ENCODE measurements at places on chromosomes 12 and 14.

DNA sequence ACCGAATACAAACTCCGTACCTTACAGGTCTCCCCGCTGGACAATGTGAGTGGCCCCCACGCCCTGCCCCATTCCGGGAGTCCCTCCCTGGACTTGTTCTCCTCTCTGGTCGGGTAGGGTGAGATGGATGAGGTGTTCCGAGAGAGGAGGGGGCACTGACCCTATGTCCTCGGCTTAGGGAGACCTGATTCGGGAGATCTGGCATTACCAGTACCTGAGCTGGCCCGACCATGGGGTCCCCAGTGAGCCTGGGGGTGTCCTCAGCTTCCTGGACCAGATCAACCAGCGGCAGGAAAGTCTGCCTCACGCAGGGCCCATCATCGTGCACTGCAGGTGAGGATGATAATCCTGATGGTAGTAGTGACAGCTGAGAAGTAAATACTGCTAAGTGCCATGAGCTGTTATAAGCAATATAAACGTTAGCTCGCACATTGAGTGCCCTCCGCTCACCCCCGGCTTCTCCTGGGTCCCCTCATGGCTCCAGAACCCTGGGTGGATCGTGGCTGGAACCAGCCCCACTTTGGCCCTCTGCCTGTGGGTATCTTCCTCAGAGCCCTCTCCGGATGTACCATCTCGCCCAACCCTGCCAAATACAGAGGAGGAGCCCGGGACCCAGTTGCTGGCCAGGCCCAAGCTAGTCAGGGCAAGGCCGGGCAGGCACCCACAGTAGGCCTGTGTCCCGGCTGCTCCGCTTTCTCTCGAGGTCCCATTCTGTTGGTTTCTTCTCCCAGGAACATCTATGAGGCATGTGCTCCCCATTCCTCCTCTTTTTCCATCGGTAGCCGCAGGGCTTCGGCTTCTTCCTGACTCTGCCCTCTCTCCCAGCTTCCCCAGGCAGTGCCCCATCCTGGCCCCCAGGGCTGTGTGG, 6.8 kb downstream of the PTPN6 start:
- DNase-seq, result no peak

GRCh38 chr14:84998216-84998615, 531.7 kb upstream of the FLRT2 start:
- DNase-seq, result no peak

DNA sequence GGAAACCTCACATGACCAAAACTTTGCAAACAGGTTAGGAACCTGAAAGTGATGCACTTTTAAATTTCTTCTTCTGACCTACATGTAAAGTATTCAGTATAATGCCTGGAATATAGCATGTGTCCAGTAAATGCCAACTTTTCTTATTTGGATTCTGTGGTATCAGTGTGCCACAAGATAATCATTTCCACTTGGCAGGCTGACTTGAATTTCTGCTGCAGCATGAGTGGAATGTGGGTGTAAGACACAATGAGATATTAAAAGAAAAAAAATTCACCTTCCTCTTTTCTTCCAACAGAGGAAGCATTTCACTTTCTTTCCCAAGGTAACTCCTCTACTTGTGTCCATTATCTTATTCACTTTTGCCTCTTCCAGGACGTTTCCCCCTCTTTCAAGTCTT, 141.9 kb upstream of the PRKD1 start:
- no peak for DNase-seq

DNA sequence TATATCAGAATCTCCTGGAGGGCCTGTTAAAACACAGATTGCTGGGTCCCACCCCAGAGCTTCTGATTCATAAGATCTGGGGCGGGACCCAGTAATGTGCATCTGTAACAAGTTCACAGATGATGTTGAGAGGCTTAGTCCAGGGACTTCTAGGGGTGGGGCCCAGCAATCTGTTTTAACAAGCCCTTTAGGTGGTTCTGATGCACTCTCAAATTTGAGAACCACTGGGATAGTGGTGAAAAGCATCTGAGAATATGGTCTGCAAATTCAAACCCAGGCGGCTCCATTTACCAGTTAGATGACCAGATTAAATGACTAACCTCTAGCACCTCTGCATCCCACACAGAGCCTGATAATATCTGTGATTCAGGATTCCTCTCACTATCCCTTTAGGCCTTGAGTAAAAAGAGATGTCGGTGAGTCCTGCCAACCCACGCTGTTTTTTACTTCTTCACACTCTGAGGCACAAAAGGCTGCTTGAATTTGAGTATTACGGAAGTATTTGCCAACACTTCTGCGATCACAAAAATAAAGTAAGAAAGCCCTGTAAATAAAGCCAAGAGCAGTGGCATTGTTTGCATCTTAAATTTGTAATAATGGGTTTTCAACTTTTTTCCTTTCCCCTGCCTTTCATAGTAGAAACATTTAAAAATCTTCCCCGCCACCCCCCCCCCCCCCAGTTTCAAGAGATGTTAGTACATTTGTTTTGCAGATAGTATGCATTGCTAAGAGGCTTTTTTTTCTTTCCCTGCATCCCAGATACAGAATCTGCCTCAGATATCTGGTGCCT, 1.8 kb upstream of the FRS2 start:
- no peak for DNase-seq

DNA sequence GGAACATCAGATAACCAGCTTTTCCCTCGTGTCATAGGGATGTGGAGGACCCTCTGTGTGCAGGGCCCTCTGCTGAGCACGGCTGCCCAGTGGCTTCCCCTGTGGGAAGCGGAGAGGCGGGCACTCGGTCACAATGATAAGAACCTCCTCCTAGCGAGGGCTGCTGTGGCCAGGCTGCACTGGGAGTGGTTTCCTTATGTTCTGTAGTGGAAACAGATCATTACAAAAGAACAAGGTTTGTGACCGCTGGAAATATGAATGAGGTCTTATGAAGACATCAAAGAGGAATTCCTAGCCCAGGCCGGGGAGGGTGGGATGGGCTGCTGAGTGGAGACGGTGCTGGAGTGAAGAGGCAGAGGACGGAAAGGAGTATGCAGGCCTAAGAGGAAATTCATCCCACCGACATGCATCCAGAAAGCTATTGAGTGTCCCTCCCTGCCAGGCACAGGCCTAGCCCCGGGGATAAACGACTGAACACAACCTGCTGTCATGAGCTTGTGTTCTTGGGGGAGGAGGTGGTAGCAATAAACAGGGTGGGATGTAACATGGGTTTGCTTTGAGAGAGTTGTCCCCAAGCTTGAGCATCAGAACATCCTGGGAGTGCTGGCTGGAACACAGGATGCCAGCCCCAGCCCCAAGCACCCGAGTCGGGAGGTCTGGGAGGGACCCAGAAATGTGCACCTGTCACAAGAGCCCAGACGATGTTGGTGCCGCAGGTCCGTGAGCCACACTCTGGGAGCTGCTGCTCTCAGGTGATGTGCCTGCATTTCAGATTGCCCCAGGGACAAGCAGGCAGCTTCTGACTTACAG, 37.5 kb downstream of the FZD10 start:
- DNase-seq, result no peak

DNA sequence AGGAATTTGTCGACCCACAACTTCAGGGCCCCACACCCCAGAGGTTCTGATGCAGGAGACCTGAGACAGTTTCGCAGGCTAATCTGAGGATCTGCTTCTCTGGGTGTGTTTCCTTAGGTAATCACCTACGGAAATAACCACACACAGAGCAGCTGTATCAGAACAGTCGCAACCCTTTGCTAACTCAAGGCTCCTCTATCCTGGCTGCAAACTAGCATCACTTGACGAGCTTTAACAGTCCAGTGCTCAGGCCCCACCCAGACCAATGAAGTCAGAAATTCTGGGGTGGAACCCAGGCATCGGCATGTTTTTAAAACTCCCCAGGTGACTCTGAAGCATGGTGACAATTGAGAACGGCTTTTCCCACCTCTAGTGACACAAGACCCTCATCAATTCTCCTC, 20.7 kb downstream of the SLC7A7 start:
- no peak for DNase-seq

DNA sequence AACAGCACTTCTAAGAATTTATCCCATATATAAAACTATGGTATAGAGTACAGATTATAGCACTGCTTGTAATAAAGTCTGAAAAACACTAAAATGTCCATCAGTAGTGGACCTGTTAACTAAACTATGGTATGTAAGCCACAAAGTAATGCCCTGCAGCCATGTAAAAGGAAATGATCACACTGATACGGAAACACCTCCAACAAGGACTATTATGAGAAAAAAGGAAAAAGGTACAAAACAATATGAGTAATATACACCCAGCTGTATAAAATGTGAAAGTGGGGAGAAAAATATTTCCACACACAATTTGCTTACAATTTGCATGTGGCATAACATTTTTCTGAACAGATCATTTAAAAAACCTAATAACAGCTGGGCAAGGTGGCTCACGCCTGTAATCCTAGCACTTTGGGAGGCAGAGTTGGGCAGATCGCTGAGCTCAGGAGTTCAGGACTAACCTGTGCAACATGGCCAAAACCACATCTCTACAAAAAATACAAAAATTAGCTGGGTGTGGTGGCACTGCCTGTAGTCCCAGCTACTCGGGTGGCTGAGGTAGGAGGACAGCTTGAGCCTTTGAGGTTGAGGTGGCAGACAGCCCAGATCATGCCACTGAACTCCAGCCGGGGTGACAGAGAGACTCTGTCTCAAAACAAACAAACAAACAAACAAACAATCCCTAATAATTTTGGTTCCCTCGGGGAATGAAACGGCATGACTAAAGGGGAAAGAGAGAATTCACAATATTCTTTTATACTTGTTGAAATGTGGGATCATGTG, 250.5 kb downstream of the MED13L start:
- DNase-seq, result no peak

DNA sequence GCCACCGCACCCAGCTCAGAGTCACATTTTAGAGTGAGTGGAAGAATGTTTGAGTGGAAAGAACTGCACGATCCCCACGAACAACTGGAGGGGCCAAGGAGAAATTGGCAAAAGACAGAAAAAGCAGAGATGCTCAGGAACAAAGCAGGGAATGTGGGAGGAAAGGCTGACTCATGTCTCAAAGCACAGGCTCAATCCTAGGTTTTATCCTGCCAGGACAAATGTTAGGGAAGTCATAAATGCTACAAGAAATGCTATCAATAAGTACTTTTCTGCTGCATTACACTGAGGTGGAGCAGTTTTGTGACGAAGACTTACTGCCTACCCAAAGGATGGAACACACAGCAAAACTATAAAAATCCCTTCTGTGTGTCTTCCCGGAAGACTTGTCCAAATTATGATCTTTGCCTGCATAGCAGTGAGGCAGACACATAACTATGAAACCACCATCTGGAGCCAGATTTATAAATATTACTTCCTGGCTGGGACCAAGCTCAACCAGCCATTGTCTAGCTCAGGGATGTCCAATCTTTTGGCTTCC, 26.7 kb downstream of the NIN start:
- DNase-seq, result no peak

All from stimulated activated CD4-positive, alpha-beta T cell treated with anti-CD3 and anti-CD28 coated beads, Interleukin-4, amount 100 ng/mL, for 1 hour (primary cell).